ENCODE measurements at places on chromosomes 3 and 15.

DNA sequence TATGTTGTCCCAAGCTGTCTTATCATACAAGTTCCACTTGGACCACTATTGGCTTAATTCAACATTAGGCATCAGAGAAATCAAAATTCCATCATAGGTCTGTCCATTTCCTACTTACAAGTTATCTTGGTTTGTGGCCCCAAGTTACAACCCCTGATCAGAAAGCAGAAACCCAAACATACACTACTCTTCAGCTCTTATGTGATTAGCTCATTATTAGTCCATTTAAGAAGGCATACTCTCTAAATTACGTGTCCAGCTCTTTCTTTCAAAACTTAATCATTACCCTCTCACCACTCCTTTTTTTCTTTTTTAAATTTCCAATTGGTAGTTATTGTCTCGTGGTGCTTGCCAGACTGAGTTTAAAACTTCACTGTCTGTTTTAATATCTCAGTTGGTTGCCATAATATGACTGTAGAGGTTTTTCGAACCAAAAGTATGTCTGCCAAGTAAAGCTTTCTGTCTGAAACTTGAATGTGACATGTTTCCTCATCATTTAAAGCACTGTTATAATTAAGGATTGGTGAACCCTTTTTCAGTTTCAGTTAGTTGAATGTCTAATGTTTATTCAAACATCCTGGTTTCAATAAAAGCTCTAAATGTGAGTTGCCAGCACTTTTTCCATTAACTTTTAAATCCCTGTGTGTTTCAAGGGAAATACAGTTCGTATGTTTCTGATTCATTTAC lies 150.3 kb downstream of the SAMMSON start:
- DNase-seq = no peak

- DNase-seq = no peak
These were observed 98.1 kb downstream of the LRIG1 start for GRCh38 chr3:66402596-66403290.

DNA sequence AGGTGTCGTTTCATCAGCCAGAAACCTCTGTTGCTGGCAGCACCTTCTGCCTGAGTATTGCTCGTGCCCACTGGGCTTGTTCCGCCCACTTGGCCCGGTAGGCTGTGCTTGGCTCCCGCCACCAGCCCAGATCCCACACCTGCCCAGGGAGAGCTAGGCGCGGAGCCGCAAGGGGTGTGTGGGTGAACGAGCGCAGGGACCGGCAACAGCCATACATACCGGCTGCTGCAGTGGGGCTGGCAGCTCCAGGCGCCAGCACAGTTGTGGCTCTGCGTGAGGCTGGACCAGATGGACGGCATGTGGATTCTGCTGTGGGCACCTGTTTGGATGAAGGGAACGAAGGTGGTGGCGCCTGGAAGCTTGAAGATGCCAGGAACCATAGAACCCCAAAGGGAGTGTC lies 331.5 kb upstream of the MCTP2 start:
- peak; percentile 4 for DNase-seq

- DNase-seq = peak; percentile 64
These were observed 74.7 kb downstream of the RASA2 start for GRCh38 chr3:141561426-141562034.

DNA sequence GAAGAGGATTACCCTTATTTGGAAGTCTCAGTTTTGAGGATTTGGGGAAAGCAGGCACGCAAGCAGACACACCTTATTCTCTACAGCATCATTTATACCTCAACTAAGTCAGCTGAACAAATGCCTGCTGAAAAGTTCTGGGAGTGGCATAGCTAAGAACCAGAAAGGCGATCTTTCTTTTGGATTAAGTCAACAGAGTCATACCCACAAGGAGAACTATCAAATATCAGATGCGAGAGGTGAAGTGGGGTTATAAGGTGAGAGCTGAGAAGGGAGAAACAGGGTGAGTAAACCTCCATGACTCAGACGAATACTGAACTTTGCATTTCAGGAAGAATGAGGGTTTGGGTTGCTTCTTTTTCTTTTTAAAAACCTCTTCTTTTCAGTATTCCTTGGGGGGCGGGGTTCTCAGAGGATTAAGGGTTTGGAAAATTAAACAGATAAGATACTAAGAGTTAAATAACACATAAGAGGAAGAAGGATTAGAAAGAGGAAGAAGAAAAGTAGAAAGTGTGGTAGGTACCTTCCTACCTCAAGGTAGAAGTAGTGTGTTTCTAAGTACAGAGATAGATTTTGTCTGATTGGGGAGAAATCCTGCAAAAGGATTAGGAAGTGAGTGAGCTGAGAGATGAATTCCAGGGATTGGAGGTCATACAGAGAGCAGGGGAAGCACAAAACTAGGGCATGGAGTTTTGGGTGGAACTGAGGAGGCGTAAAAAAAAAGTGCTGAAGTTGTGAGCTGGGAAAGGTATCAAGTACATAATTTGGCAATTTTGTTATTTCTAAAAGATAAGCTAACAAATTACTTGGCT lies 41.3 kb upstream of the ICE2 start:
- no peak for DNase-seq

DNA sequence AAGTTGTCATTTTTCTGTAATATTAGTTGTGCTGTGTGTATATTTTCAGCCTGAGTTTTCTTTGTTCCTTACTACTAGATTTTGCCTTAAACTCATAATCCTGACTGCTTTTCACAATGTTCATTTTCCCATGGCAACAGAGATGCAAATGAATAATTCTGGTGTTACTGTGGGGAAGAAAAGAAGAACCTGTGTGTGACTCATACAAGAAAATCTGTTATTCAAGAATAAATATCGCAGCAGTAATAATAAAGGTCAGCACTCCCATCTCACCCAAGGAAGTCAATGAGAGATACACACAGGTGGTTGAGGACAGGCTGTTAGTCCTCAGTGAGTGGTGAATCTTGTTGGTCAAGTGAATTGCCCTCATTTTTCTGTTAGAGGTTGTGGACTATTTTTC lies 656.6 kb upstream of the NAALADL2 start:
- no peak for DNase-seq

DNA sequence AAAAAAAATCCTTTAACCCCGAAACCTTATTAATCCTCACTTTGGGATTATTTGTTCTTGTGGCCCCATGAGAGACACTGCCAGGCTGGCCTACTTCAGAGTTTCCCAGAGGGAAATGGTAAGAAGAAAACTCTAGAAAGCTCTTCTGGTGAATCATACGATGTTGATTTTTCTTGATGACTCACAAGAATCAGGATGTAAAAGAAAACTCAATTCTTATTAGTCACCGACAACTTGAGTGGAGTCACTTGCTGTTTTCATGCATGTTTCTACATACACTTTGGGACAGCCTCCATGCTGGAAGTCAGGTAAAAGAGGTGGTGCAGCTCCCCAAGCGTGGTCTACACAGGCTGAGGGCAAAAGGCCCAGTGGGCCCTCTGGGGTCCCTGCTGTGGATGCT lies 42.8 kb downstream of the MYO5C start:
- DNase-seq = no peak

DNA sequence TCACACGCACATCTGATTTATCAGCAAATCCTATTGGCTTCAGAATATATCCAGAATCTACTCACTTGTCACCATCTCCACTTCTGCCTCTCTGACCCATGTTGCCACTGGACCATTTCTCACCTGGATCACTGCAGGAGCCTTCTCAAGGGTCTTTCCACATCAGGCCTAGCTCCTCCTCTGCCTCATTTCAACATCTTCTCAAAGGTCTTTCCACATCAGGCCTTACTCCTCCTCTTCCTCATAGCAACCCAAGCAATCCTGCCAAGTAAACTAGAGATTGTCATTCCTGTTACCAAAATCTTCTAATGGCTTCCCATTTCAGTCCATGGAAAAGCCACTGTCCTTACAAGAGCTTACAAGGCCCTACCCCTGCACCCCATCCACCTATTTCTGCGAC lies 18.0 kb upstream of the DUT start:
- no peak for DNase-seq

GRCh38 chr3:43345877-43346276 lies 59.5 kb downstream of the SNRK start:
- no peak for DNase-seq

DNA sequence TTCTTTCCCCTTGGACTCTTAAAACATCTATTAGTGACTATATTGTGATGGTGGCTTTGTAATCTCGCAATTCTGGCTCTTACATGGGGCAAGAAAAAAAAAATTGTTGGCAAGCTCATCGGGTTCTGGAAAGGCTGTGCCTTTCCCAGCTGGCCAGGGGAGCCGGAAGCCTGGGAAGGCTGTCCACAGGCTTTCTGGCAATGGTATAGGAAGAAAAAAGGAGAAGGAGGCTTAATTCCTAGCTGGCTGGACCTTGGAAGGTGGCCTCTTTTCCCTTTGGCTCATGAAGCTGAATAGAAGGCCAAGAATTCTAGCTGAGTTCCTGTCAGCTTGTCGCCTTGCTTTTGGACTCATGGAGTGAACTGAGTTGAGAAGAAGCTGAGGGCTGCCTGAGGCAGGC lies 243.5 kb upstream of the SEMA6D start:
- no peak for DNase-seq

DNA sequence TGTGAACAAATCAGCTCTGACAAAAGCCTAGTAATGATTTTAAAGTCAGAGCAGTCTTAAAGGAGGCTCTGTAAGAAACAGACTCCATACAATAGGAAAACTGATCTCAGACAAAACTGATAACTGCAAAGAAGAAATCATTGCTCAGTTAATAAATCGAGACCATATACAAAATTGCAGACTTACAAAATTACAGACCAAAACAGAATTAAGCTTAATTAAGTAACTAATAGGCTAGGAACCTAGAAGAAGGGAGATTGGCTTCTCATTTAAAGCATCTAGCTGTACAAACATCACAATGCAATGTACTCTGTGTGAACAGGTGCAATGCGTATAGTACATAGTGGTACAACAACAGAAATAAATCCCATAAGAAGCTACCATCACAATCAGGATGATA lies 46.3 kb downstream of the ZBTB20 start:
- no peak for DNase-seq

GRCh38 chr15:64460724-64461720 lies 644 bp downstream of the ZNF609 start:
- DNase-seq = peak; percentile 67

DNA sequence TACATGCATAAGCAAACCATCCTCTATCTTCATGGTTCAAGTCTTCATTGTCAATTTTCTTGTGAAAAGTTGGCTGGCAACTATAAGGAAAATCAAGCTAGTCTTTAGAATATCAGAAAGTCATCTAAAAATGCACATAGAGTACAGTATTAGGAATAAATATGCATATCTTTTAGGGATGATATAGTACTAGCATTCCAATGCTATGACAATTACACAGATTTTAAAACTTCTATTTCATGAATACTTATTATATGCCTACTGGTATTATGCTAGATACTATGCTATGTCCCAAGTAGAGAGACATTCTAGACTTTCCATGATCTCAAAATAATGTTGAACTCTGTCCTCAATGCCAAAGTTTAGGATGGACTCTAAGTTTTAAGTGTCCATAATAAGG lies 81.3 kb upstream of the NAALADL2 start:
- no peak for DNase-seq

DNA sequence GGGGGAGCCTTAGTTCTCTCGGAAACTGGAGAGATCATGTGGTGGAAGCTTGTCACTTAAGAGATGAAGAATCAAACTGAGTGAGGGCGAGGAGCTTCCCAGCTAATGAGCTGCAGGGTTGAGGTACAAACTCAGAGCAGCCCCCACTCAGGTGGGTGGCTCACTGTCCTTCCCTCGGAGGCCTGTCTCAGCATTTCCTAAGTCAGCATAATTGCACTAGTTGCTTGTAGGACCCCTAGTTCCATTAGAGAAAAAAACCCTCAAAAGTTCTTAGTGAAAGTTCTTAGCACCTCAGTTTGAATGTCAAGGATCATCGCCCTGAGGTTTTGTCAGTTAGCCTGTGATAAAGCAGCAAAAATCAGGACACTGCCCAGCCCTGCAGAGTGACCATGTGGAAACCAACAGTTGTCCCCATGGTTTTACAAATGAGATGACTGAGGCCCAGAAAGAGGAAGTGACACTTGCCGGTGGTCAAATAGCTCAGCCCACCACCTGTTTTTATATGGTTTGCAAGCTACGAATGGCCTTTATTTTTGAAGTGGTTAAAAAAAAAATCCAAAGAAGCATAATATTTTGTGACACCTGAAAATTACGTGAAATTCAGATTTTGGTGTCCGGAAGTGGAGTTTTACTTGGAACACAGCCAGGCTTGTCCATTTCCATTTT lies 11.9 kb downstream of the SMAD6 start:
- peak; percentile 74 for DNase-seq

- DNase-seq = no peak
These were observed 302.5 kb upstream of the AZI2 start for GRCh38 chr3:28651159-28651558.

- DNase-seq = peak; percentile 71
These were observed 35.4 kb downstream of the PCOLCE2 start for GRCh38 chr3:142853270-142854168.

DNA sequence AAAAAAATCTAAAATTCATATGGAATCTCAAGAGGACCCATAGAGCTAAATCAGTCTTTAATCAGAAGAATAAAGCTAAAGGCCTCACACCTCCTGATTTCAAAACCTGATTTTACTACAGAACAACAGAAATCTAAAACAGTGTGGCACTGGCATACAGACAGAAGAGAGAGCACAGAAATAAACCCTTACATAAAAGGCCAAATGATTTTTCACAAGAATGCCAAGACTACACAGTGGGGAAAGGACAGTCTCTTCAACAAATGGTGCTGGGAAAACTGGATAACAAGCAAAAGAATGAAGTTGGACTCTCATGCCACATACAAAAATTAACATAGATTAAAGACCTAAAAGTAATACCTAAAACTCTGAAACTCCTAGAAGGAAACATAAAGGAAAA lies 10.1 kb downstream of the TOP2B start:
- no peak for DNase-seq

GRCh38 chr15:71352125-71352524 lies 236.9 kb downstream of the THSD4 start:
- no peak for DNase-seq

DNA sequence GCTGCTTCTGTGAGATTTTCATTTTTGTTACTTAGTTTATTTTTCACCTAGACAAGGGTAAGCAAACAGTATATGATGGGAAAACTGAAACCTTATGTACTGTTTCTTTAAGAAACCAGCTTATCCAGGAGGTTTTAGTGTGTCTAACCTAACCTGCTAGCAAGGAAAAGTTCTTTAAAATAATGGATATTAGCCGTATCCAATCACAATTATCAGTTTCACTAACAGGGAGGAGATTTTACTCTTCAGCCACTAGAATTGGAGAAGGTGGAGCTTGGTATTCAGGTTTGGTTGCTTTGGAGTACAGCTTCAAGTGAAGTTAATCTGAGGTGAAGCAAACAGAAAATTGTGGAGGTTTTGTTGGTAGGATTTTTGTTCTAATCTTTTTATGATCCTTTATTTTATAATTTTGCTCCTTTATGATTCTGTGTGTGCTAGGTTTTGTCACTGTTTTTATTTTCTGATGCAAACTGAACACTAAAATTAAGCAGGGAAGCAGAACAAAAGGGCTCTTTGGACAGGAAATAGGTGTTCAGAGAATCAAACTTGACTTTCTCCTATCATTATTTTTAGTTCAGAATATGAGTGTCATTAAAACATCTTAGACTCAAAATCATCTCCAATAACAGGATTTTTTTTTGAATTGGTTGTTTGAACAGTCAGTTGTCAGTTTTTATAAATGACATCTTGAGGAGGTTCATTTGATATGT lies 13.0 kb downstream of the ZFAND6 start:
- DNase-seq = peak; percentile 80

All from RPMI8226 (cell line).